MV-4-11 (cell line): ENCODE measurements at places on chromosomes 4 and X.

DNA sequence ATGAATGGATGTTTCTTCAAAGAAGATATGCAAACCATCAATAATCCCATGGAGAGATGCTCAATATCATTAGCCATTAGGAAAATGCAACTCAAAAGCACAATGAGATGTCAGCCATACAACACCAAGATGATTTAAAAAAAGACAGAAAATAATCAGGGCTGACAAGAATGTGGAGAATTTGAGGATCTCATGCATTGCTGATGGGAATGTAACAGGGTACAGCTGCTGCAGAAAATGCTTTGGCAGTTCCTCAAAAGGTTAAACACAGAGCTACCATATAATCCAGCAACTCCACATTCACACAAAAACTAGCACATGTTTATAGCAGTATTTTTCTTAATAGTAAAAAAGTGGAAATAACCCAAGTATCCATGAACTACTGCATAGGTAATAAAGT is 110.5 kb upstream of the ZNF518B start:
- no peak for DNase-seq

GRCh38 chr4:32689518-32689917 is 1969.3 kb downstream of the PCDH7 start:
- DNase-seq: no peak

- DNase-seq: no peak
Measured at GRCh38 chr4:21113496-21114223, 413.4 kb downstream of the PACRGL start.

GRCh38 chr4:124133753-124134152 is 578.8 kb downstream of the ANKRD50 start:
- DNase-seq: no peak

DNA sequence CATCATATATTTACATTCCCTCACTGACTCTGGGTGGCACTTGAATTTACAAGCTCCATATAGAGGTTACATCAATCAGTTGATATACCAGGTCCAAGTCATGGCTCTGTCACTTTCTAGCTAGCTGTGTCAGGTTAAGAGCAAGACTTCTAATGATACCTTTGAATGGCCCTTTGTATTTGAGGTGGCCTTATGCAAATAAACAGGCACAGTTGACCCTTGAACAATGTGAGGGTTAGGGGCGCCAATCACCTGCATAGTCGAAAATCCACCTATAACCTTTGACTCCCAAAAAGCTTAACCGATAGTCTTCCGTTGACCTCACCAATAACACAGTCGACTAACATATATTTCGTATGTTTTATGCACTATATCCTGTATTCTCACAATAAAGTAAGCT is 1.3 kb upstream of the PTTG2 start:
- no peak for DNase-seq
